Left renal cortex interstitium (tissue), 4 donors: ENCODE measurements at places on chromosomes 4 and X. TPM values are rescaled to one million over a fixed set of nuclear protein-coding genes. Genes with fewer than 3 reads are reported as not detected.

DNA sequence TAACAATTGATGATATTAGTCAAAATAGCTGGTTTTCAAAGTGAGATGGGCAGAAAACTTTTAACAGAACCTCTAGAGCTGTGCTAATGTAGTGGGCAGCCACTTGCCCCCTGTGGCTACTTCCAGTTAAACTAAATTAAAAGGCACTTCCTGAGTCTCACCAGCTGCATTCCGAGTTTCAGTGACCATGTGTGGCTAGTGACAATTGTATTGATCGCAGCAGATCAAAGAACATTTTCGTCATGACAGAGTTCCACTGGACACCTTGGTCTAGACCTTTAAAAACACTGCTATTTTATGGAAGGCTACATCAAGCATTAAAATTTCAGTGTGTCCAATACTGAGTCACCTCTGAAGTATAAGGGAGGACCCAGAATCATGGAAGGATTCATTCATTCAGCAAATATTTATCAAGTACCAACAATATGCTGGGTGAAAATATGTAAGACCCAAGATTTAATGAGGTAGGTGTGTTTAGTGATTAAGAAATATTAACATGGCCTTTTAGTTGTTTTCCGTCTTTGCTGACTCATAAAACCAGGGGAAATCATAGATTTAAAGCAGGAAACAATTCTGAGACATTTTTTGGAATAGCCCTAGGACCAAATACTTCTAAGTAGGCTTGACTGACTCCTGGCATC, 5.1 kb upstream of the FAT1 start:
- DNase-seq = no peak

- no peak for DNase-seq
Measured at GRCh38 chrX:153717445-153717844, 6.7 kb downstream of the BCAP31 start.

- no peak for DNase-seq
Measured at GRCh38 chr4:86872135-86872534, 20.1 kb downstream of the C4orf36 start.

DNA sequence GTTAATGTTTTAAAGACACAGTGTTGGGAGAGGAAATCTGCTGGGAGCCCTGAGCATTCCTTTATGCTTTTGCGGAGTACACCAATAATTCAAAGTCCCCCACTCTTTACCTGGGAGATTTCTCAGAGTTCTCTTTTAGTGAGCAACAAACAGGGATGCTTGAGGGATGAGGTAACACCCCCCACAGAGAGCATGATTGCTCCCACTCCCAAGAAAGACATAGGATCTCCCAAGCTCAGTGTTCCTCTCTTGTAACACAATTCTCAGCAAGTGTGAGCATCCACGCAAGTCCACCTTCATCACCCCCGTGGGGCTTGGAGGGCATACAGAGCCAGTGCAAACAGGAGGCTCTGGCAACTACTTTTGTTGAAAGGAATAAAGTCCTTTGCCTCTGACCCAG, 36.1 kb downstream of the GSPT2 start:
- DNase-seq = no peak

GRCh38 chrX:139831675-139832456, 101.0 kb downstream of the ATP11C start:
- DNase-seq = no peak

DNA sequence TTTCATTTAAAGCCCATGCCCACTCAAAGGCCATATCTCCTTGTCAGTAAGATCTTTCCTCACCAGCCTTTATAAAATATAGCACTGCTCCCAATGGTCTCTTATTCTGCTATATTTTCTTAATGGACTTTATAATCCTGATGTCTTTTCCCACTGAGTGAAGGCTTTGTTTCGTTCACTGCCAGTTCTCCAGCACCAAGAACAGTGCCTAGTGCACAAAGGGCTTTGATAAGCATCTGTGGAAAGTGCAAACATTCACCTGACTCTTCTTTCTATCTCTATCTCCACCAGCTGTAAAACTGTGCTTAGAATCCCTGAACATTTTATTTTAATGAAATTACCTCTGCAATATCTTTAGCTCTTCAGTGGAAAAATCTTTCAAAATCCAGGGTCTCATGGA, 573.9 kb upstream of the MAGEB2 start:
- no peak for DNase-seq

GRCh38 chr4:94763500-94763899, 5.7 kb downstream of the BMPR1B start:
- DNase-seq = no peak

DNA sequence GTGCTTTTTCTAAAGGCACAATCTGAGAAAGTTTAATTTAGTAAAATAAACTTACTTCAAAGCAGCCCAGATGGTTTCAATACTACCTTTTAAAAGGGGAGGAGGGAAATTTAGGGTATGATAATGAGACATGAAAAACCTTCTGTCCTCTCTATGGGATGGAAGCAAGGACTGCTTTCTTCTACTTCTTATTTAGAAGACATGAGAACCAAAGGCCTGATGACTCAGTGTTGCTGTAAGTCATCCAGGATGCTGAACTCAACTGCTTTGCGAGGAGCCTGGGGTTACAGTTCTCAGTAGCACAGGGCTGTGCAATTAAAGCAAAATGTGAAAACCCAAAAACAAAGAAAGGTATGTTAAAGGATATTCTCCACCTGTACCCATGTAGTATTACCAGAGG, 140.8 kb upstream of the EDNRA start:
- DNase-seq = no peak

Gene TEX13D
- not detected for polyA plus RNA-seq

Gene MAP3K15
- polyA plus RNA-seq = 4.5 TPM

Gene GC
- 0.27 TPM for polyA plus RNA-seq

Gene SSX4B
- polyA plus RNA-seq = not detected

Gene CLTRN
- 23.2 TPM for polyA plus RNA-seq

Gene DDX53
- not detected for polyA plus RNA-seq
